Iris pigment epithelial cell (primary cell): ENCODE measurements at places on chromosomes 6 and 20.

DNA sequence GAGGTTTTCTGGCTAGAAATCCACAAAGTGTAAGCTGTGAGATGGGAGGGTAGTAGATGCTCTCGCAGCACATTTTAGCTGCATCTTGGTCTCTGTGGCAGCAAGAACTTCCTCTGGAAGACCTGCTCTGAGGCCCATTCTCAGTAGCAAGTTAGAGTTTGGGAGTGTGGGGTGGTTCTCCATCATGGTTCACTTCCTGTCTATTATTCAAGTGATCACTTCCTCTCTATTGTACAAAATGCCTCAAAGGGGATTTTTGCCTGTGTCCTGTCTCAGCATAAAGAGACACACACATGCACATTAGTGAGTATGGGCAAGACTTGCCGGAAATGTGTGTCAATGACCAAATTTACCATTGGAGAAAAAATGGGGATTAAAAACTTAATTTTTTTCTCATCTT is 42.5 kb downstream of the LYRM2 start:
- no peak for DNase-seq

- DNase-seq = no peak
Measured at GRCh38 chr20:22567944-22568871, 16.2 kb downstream of the FOXA2 start.

GRCh38 chr6:9404351-9405146 is 969.2 kb upstream of the SLC35B3 start:
- DNase-seq = no peak

GRCh38 chr6:10310826-10311225 is 104.0 kb downstream of the TFAP2A start:
- DNase-seq = no peak

GRCh38 chr20:35369804-35370203 is 42.0 kb downstream of the UQCC1 start:
- peak; percentile 88 for DNase-seq

DNA sequence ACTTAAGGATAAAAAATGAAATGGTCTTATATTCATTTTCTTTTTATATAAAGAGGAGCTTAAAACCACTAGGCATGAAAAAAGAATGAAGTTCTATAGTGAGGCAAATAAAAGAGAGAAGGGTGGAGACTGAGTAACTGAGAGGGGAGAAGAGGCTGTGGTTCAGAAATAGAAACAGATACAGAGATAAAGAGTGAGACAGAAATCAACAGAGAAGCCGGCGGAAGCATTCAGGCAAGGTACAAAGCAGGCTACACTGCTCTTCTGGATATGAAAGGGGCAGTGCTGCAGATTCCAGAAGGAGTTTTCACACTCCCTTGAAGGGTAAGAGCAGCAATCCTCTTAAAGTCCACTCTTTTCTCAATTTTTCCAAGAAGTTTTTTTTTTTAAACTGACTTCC is 29.9 kb downstream of the NFATC2 start:
- no peak for DNase-seq

GRCh38 chr20:49037962-49038387 is 8.1 kb upstream of the CSE1L start:
- DNase-seq = peak; percentile 20

DNA sequence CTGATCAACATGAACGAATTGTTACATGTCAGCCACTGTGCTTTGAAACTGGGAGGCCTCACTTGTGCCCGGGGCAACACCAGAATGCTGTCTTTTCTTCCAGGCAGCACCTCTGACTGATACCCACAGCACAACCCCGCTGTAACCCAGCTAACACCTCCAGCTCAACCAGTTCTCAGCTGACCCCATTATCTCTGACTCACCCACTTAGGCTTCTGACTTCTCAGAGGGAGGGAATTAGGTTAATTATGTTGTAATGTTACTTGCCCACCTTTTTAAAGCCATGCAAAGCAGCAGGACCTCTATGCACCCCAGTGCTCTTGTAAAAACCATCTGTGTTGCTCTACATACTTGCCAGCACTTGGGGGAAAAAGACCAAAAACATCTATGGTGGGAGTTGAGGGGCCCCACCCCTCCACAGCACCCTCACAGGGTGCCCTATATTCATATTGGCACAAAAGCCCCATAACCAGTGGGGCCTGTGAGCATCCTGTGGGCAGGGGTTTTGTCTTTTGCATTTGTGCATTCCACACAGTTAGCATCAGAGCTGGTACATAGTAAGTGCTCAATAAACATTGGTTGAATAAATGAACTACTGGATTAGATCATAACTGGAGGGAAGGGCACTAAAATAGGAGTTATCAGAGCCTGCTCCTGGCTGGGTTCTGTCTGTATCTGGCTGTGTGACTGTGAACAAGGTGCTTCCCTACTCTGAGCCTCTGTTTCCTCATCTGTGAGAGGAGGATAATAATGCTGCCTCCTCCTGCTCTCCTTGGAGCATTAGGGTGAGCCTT is 22.3 kb downstream of the BNIP5 start:
- DNase-seq = peak; percentile 62

GRCh38 chr6:134481966-134482365 is 164.1 kb upstream of the SGK1 start:
- DNase-seq = no peak
